ENCODE measurements at places on chromosomes 1 and 21. TPM values are rescaled to one million over a fixed set of nuclear protein-coding genes. Genes with fewer than 3 reads are reported as not detected.

GRCh38 chr1:157504646-157505045 lies 47.7 kb downstream of the FCRL5 start:
- DNase-seq = no peak

- no peak for DNase-seq
These were observed 204.7 kb downstream of the LHX8 start for GRCh38 chr1:75338616-75339483.

DNA sequence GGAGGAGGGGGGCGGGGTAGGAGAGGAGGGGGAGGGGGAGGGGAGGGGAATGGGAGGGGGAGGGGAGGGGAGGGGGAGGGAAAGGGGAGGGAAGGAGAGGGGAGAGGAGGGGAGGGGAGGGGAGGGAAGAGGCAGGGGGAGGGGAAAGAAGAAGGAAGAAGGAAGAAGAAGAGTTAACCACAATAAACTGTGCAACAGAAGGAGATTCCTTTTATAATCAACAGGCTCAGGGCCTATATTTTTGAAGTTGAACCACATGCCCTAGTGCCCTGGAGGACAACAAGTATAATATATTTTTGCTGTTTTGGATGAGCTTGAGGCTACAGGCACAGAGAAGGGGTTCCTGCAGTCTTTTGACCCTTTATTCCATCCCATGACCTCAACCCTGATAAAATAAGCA lies 228.2 kb upstream of the IRF2BP2 start:
- DNase-seq = no peak

SZRD1 gene
- 125 TPM for total RNA-seq

IL19 gene
- total RNA-seq = not detected

PIK3R3 gene
- total RNA-seq = 0.30 TPM

CLCA4 gene
- total RNA-seq = not detected

DNA sequence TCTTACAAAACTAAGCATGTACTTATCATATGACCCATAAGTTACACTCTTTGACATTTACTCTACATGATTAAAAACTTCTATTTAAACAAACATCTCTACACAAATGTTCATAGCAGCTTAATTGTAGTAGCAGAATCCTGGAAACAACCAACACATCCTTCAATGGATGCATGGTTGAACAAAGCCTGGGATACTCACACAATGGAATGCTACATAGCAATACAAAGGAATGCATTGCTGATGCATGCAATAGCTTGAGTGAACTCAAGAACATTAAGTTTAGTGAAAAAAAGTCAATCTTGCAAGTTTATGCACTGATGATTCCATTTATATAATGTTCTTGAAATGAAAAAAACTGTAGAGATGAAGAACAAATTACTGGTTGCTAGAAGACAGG lies 686.9 kb downstream of the LRRIQ3 start:
- DNase-seq = no peak

CELA3B gene
- total RNA-seq = not detected

- DNase-seq = no peak
These were observed 10.6 kb upstream of the SLFNL1 start for GRCh38 chr1:41032147-41032546.

CASZ1 gene
- 0.58 TPM for total RNA-seq

DNA sequence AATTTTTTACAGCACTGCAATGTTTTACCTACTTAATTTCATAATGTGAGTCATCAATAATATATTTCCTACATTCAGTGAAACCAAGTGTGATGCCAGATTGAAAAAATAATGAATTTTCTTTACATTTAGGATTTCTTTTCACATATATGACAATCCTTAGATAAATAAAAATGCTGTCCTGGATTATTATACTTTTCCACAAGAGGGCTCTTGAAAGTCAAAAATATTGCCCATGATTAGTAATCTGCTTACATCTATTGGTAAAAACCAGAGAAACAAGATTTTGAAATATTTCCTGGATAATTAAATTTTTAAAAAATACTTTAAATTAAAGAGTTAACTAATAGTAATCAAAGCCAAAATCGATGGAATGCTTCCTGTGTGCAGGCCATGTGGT lies 86.8 kb upstream of the PLPPR4 start:
- DNase-seq = no peak

DNA sequence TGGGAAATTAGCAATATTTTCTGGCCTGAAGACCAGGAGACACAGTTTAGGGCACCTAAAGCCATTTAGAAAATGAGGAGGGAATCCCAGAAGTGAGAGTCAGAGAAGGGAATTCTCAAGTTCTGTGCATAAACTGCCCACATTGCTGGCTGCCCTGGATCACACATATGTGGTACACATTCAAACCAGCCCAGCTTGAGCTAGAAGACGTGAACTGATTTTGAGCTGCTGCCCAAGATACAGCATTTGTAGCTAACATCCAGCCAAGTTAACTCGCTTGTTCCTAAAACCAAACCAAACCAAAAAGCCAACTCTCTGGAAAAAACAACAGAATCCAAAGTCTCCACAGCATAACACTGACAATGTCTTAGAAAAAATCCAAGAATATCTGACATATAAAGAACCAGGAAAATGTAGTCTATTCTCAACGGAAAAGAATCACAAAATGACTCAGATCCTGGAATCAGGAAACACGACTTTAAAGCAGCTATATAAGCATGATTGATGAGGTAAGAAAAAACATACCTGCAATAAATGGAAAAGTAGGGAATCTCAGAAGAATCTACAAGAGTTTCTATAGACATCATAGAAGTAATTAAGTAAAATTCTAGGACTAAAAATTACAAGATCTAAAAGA lies 18.2 kb upstream of the QSOX1 start:
- no peak for DNase-seq

POMGNT1 gene
- total RNA-seq = 125 TPM

CDA gene
- total RNA-seq = 0.95 TPM

DNA sequence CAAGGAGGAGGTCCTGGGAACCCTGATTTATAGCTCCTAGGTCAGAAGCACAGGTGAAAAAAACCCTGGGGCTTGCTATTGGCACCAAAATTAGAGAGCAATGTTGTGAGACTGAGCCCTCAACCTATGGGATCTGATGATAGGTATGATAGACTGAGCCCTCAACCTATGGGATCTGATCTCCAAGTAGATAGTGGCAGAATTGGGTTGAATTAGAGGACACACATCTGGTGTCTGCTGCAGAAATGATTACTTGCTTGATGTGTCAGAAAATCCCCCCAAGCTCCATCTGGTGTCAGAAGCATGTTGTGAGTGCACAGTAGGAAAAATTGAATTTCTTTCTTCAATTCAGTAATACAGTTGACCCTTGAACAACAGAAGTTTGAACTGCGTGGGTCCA lies 62.4 kb downstream of the MAP3K21 start:
- DNase-seq = no peak

- DNase-seq = peak; percentile 81
These were observed 48.4 kb upstream of the TNFSF18 start for GRCh38 chr1:173099166-173099565.

GRCh38 chr1:60394436-60394835 lies 320.9 kb upstream of the C1orf87 start:
- DNase-seq = no peak

TTC22 gene
- total RNA-seq = not detected

GTF2B gene
- total RNA-seq = 38.4 TPM

GRCh38 chr1:85090225-85090624 lies 41.9 kb upstream of the MCOLN3 start:
- no peak for DNase-seq

- peak; percentile 39 for DNase-seq
These were observed 283.4 kb downstream of the ASTN1 start for GRCh38 chr1:176880955-176881595.

EDEM3 gene
- total RNA-seq = 4.4 TPM

MAGI3 gene
- total RNA-seq = 3.5 TPM

DNA sequence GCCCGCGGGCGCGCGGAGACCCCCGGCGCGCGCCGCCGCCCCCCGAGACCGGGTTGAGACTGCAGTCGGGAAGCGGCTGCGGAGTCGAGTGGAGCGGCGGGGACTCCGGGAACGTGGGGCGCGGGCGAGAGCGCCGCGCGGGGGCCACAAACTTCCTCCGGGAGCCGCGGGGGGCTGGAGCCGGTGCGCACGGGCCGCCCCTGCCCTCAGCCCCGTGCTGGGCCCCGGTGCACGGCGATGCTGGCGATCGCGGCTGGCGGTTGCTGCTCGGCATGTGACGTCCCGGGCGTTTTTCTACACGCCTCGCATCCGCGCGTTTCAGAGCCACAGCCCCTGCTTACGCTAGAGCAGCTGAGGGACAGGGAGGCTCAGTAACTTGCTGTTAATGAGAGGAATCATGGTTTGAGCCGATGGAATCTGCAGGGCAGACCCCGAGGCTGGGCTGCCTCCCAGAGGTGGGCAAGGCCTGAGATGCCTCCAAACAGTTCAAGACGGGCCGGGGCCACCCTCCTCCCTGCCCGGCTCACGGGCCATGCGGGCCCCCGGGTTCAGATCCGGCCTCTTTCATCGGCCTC lies 520 bp downstream of the TMEM201 start:
- peak; percentile 9 for DNase-seq

DNA sequence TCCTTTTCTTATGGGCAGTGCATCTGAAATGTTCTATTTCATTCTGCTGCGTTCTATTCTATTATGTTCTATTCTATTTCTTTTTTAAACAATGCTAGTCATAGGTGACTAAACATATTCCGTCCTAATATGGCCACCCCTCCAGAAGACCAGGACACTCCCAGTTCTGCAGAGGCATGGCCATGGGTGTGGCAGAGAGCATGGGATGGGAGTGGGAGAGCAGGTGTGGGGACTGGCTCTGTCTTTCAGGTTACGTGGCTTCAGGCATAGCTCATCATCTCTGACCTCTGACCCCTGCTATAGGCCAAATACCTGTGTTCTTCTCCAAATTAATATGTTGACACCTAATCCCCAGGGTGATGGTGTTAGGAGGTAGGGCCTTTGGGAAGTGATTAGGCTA lies 33.4 kb upstream of the TLR5 start:
- DNase-seq = no peak

DNA sequence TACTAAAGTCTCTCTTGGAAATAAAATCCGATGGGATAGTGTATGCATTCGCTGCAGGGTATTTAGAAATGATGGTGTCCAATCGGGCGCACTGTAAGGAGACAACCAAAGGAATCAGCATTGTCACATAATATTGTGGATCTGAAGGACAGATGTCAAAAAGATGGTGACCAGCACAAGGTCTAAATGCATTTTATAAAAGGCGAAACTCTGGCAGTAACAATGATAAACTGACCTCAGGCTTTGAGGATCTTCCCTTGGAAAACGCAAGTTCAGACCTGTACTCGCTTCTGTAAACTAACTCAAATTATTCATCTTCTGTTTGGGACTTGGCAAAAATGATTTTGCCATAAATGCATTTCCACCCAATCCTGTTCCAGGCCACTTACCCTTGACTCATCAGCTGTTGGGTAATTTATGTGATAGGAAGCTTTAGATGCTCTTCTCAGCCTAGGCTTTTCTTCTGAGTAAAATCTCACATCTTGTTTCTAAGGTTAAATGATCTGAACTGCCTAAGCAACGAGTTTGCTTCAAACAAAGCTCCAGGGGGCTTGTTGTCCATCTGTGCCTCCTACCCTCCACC lies 33.8 kb downstream of the STPG1 start:
- no peak for DNase-seq

AADACL3 gene
- total RNA-seq = not detected

GRCh38 chr1:12147201-12147701 lies 19.5 kb upstream of the TNFRSF1B start:
- no peak for DNase-seq

DNA sequence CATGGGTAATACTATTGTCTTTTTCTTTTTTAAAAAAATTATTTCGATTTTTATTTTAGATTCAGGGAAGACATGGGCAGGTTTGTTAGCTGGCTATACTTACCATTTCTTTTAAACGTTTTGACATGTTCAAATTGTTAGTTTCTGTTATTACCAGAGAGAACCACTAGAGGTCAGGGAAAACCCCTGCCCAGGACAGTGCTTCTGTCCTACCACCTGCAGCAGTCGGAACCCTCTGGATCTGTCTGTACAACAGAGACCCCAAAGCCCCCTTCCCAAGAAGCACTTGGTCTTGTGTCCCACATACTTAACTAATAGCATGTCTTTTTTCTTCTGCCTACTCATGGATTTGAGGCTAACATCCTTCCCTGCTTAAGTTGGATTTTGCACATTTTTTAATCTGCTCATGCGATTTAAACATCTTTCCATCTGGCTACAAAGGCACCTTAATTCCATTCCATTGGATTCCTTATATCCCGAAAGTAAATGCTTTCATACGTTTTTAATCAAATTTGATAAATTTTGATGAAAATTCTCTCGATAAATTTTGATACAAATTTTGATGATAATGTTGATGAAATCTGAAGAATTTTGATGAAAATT lies 10.0 kb upstream of the C1orf115 start:
- peak; percentile 29 for DNase-seq

DNA sequence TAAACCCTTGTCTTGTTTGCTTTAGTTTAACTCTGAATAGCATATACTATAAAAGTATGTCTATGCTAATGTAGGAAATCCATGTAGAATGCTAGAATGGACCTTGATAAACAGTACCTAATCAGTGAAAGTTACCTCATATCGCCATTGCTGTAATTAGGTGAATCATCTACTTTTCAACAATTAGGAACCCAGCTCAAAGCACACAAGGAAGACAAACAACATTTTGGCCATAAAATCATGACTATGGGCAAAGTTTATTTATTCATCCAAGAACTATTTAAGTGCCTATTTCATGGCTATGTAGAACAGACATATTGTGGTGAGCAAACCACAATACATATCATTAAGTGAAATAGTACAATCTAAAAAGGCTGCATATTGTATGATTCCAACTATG lies 1043.2 kb downstream of the BRINP3 start:
- DNase-seq = no peak

- DNase-seq = no peak
These were observed 30.2 kb downstream of the DBT start for GRCh38 chr1:100219457-100219856.

GRCh38 chr21:36542312-36543101 lies 62.6 kb upstream of the CLDN14 start:
- no peak for DNase-seq

HSPG2 gene
- total RNA-seq = 93.0 TPM

TFF1 gene
- total RNA-seq = not detected

PLPP3 gene
- 4.1 TPM for total RNA-seq

- no peak for DNase-seq
These were observed 100.7 kb upstream of the GFI1 start for GRCh38 chr1:92587445-92587844.

DNA sequence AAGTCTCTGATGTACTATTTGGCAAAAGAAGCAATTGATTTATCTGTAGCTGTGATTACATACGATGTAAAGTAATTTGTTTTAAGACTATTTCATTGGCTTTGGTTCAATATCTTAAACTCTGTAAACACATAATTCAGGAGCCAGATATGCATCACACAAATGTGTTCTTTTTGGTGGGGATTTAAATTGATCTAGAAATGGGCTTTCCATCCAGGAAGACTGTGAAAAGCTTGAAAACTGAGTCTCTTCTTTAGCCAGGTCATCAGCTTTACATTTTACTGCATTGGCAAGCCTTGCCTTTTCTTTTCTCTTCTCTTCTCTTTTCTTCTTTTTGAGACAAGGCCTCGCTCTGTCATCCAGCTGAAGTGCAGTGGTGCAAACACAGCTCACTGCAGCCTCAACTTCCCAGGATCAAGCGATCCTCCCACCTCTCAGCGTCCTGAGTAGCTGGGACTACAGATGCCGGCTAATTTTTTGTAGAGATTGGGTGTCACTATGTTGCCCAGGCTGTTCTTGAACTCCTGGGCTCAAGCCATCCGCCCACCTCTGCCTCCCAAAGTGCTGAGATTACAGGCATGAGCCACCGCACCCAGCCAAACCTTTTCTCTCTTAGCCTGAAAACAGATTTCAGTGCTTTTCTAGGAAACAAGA lies 1.4 kb downstream of the RCAN3 start:
- no peak for DNase-seq

All from Caki2 (cell line).